ENCODE measurements at places on chromosomes 7 and 10.

DNA sequence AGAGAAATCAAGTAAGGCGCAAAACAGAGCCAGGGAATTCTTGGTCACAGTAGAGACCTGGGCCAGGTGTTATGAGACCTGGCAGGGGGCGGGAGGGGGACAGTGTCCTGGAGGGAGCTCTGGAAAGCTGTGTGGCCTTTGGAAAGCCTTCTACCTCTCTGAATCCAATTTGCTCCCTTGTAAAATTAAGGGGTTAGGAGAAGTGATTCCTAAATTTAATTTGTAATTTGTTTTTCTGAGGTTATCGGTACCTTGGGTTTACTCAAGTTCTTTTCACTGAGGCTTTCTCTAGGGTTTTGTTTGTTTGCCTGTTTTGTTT lies 920.8 kb downstream of the TYW1 start:
- no peak for DNase-seq

DNA sequence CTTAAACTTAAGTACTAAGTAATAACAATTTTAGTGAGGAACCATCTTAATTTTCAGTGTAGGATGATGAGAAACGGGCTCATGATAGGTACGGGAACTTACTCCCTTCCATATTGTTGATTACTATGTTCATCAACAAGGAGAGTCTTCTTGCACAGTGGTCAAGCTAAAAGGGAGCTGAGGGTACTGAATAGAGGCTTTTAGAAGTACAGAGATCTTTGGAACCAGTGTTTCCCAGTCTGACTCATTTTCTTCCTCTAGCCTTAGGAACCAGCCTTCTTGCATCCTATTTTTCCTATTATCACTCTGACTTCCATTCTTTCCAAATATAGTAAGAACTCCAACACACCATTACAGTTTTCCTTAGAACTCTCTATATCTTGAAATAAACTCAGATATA lies 17.6 kb upstream of the SEMA3D start:
- no peak for DNase-seq

- DNase-seq: no peak
Measured at GRCh38 chr10:102632394-102633111, 11.7 kb upstream of the TRIM8 start.

DNA sequence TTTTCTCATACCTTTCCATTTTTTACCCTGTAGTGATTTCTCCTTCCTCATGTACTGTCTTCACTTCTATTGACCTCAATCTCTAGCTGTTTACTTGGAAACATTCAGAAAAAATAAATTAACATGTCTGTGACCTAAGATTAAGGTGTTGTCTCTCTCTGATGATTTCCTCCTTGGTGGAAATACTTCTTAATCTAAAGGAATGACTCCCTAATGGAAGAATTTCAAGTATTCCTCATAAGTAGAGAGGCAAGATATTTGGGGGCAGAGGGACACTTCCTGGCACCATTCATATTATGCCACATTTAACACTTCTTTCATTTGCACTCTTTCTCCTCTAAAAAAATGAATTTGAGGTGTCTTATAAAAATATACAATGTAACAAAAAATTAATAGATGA lies 202.8 kb downstream of the NEBL start:
- no peak for DNase-seq

- DNase-seq: no peak
Measured at GRCh38 chr10:78718032-78718572, 350.7 kb upstream of the ZMIZ1 start.

DNA sequence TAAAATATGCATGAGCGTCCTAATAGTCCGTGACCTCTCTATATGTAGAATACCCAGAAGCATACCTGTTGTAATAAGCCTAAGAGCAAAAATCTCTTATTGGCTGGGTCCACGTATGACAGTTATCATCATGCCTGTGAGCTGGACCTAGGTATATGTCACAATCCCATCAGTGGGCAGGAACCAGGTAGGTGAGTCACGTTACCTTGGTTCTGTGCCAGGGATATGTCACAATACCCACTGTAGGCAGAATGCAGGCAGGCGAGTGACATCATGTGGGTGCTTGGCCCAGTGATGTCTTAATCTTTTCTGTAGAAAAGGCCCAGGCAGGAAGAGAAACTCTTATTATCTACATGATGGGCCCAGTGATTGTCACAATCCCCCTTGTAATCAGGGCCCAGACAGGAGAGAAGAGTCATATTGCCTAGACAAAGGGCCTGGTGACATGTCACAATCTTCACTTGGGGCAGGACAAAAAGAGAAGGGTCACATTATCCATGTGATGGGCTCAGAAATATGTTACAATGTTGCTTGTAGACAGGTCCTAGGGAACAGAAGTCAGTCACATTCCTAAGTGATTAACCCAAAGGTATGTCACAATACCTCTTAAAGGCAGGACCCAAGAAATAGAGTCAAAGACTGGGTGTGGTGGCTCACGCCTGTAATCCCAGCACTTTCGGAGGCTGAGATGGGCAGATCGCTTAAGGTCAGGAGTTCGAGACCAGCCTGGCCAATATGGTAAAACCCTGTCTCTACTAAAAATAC lies 12.9 kb upstream of the ZNF736 start:
- DNase-seq: no peak

GRCh38 chr7:70266186-70266585 lies 667.9 kb downstream of the AUTS2 start:
- DNase-seq: no peak

DNA sequence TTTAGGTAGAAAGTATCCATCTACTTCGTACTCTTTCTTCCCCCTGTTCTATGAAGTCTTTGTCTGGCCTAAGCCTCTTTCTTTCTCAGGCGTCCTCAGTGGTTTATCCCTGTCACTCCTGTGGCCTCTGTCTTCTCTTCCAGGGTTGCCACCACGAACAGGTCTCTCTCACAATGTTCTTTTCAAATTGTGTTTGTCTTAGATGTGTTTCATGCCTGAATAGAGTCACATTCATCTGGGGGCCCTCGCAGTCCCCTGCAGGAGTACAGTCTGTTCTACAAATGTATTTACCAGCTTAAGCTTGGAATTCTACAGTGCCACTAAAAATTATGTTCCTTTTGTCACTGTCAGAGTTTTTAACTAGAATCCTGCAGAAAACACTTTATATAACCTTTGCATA lies 680.4 kb upstream of the FOXK1 start:
- DNase-seq: no peak

DNA sequence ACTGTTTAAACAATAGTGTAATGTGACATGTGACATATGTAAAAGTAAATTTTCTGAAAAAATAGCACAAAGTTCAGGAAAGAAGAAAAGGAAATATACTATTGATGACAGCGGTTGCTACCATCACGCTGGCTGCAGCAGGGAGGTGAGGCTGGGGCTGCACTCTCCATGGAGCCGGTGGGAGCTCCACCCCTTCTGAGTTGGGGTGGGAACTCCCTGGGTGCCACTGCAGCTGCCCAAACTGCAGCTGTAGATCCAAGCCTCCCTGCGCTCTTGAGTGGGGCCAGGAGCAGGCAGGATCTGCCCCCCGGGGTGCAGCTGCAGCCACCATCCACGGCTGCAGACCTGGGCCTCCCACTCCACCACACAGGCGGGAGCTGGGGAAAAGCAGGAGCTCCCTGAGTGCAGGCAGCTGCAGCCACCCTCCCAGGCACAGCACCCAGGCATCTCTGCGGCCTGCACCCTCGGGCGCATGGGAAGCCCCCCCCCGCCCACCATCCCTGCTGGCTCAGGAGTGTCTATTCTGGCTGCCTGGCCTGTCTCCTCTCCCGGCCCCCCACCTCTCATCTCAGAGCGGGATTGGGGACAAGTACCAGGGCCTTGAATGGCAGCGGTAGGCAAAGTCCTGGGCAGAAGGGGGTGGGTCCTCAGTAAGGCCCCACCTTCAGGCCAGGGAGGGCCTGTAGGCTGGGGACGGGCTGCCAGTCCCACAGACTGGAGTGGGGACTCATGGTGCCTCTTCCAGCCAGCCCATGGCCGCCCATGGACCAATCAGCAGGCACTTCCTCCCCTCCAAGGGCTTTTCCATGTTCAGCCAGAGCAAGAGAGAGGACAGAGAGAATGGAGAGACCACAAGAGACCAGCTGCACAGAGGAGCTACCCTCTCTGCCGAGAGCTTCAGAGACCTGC lies 50.1 kb downstream of the TNS3 start:
- DNase-seq: no peak

DNA sequence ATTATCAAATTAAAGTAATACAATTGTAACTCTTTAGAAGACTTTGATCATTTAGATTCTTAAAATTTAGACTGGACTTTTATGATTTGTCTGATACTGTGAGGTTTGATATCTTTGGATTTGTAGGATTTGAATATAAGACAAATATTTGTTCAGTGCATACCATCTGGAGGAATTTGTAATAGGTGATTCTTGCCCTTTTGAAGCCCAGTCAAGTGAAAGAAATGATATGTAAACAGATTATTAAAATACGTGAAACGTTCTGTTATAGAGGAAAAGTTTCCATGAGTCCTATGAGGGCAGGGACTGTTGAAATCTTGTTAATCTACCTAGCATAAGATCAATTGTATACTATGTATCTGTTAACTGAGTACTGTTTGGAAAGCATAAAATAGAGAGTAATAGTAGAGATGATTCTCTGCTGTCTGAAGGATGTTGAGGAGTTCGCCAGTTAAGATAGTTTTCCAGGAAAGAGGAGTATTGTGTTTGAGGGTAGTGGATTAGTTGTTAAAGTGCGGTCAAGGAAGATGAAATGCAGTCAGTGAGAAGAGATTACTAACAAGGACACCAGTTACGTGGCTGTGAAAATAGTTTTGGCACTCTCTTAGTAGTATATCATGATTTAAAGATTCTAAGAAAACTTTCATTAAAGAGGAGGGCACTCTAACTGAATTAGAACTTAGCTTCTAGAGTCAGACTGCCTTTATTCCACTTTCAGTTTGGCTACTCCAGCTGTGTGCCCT lies 14.4 kb downstream of the PDCD4 start:
- DNase-seq: no peak

GRCh38 chr7:54390565-54390964 lies 151.6 kb upstream of the VSTM2A start:
- no peak for DNase-seq

- DNase-seq: no peak
Measured at GRCh38 chr7:8435095-8435494, 1.7 kb downstream of the NXPH1 start.
